ENCODE measurements at places on chromosomes 6 and 20.

DNA sequence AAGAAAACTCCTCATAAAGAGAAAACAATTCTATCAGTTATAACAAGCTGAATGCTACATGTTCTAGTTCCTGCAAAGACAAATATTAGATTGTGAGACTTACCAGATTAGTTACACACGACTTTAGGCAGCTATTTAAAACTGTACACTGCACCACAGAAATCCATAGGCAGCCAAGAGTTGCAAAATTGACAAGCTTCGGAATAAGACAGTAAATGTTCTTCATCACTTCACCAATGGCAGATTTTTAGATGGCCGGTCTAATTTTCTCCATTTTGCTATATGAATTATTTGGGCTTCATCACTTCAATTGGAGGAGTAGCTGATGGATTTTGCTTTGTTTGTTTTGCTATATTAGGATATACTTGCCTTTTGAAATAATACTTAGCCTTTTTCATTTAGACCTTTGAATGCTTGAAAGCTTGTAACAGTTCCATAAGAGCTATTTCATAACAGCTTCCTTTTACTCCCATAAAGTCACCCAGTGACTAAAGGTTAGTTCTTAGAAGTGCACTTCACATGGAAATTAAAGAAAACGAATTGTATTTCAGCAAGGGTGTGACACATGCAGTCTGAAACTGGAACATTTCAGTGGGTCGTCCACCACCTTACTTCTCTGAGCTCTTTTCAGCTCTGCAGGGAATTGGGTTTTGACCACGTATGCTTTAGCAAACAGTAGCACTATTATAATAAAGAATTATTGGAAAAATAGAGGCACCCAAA lies at the start of gene ROS1:
TSS of gene ROS1 (minus strand) at position 512 of the 723 bp plus-strand sequence. CDS start at position 226, 286 bp downstream.
- no peak for DNase-seq

GRCh38 chr6:135195522-135195921 lies 14.4 kb downstream of the MYB start:
- no peak for DNase-seq

GRCh38 chr6:105429676-105430075 lies 26.8 kb upstream of the PREP start:
- DNase-seq, result no peak

GRCh38 chr20:21498635-21499034 lies 15.2 kb downstream of the NKX2-2 start:
- DNase-seq, result no peak

- DNase-seq, result peak; percentile 58
Observed at GRCh38 chr6:141463237-141463977, 669.3 kb upstream of the GJE1 start.

GRCh38 chr20:45843506-45843905 lies 9.9 kb downstream of the SNX21 start:
- DNase-seq, result no peak

- peak; percentile 98 for DNase-seq
Observed at GRCh38 chr20:50724851-50725723, 6.3 kb upstream of the PARD6B start.

DNA sequence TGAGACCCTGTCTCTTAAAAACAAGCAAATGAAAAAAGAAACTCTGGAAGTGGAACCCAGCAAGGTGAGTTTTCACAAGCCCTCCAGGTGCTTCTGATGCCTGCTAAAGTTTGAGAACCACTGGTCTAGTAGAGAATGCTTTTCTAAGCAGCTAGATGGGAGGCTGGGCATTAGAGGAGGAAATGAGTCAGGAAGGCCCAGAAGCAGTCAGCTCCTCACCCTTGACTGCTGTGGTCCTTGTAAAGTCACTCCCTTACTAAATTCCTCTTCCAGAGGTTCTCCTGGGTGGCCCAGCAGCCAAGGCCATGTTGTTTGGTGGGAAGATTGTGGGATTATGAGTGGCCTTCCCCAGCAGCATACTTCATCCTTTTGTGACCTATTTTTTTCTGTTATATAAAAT lies 52.0 kb upstream of the FYN start:
- DNase-seq, result peak; percentile 37

DNA sequence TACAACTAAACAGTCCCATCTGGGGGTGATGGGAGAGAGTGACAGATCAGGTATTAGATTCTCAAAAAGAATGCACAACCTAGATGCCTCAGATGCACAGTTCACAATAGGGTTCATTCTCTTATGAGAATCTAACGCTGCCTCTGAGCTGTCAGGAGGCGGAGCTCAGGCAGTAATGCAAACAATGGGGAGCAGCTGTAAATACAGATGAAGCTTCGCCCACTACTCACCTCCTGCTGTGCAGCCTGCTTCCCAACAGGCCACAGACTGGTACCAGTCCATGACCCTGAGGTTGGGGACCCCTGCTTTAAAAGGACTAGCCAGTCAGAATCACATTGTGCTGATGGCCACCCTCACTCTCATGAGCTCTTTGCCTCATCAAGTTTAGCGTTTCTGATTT lies 247.0 kb upstream of the KCNQ5 start:
- no peak for DNase-seq

- DNase-seq, result no peak
Observed at GRCh38 chr6:25484900-25485299, 167.1 kb upstream of the SCGN start.

DNA sequence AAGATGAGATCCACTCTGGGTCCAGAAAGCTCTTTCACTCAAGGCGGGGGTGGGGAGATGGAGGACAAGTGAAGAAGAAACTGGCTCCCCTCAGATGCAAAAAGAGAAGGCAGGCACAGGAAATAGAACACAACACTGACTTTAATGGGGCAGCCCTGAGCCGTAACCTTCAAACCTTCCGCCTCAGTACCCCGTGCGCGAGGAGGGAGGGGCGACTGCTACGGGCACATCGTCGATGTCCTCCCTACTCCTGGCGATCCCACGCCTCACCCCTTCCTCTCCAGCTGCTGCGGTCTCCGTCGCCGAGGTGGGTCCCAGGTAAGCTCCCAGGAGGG lies 3.9 kb downstream of the SPEF1 start:
- DNase-seq, result no peak

- DNase-seq, result no peak
Observed at GRCh38 chr6:110392727-110393126, 22.6 kb downstream of the DDO start.

DNA sequence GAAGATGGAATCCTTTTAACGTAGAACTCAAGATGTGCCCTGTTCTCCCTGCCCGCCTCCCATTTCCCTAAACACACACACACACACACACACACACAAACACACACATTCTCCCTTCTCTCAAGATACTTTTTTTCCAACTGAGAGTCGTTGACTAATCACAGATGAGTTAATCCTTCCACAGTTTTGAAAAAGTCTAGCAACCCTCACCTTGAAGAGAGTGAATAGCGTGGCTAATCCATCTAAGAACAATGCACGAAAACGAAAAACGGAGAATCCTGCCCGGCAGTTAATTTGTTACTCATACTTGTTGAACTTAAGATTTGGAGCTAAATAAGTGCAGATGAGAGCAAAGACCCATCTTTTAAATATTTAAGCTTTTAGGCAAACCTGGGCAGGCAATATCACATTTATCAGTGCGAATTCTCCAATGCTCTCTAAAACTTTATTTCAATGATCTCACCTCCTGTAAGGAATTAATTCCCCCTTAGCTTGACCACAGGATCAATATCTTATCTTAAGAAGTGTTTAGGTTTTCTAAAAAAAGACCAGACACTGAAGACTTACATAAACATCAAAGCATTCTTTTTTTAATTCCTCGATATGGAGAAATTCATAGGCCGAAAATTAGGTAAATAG lies 1.1 kb downstream of the AGPAT4 start:
- DNase-seq, result peak; percentile 64

Measured in fibroblast of lung (primary cell).